Stimulated activated CD4-positive, alpha-beta T cell treated with anti-CD3 and anti-CD28 coated beads, Interleukin-15, amount 100 ng/mL, for 24 hours (primary cell): ENCODE measurements at places on chromosomes 6 and 20.
A peak's percentile ranks its signal among the peaks of the same experiment; 100 is the strongest.

DNA sequence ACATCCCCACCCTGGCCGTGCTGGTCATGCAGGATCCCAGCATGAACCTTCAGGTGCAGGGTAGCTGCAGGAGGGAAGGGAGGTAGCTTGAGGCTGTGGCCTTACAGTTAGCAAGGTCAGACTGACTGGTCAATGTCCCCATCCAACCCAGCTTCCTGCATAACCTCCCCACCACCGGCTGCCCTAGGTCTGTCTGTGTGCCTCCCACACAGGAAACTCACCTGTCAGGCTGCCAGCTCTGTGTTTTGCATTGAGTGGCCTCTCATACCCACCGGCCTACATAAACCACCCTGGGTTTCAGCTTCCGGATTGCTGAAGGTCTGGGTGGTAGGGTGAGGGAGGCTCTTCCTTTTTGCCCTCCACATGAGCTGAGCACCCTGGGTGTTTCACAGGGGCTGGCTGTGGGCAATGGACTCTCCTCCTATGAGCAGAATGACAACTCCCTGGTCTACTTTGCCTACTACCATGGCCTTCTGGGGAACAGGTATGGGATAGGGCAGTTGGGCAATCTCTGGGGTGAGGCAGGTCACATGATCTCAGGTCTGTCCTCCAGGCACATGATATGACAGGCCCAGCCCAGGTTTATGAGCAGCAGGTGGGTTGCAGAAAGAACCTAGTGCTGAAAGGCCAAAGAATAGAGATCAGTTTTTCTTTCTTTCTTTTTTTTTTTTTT lies 1.8 kb downstream of the CTSA start:
- DNase-seq = peak; percentile 32

GRCh38 chr20:1010659-1011058 lies 8.5 kb upstream of the RSPO4 start:
- no peak for DNase-seq

GRCh38 chr20:11305406-11305805 lies 612.3 kb upstream of the BTBD3 start:
- DNase-seq = no peak

DNA sequence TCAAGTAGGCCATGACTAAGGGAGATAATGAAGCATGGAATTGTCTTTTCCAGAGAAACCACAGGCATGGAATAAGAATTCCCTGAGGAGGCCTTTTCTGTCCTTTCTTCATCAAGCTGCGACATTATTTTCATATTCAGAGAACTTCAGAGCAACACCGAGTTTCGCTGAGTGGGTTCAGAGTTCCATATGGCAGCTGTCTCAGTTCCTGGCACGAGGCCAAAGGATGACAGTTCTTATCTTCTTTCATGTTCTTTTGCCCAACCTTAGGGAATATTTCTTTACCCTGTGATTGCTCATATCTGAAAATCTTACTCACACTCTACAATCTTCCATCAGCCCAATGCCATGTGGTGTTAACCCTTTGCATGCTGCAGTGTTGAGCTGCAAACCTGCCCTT lies 135.3 kb upstream of the BMP2 start:
- no peak for DNase-seq

DNA sequence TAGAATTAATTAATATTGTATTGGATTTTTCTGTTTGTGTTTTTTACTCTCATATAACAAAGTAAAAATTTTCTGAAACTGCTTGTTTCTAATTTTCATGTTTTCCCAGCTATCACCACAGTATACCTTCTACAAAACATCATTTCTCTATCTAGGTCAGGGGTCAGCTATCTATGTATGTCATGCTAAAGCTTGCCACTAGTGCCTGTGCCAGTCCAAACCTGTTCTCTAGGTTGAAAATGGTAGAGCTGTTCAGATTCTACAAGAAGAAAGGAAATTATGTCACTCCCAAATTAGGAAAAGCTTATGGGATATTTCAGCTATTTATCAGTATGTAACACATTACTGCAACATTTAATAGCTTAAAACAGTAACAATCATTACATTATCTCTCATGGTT lies 5.8 kb upstream of the ME1 start:
- DNase-seq = no peak

GRCh38 chr20:9609887-9610502 lies 95.6 kb downstream of the LAMP5 start:
- DNase-seq = peak; percentile 61

DNA sequence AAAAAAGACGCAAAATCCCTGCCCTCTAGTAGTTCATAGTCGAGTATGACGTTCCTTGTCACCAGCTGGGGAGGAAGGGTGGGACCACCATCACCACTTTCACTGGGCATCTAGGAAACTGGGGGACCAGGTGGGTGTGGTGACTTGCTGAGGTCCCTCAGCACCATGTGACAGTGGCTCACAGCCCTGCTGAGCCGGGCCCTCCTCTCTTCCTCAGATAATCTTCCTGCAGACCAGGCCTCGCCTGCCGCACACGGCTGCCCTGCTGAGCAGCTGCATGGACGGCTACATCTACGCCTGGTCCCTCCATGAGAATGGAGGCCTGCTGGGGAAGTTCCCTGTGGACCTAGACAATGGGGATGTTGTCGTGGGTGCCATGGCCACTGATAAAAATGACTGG lies 71.5 kb downstream of the EFCAB8 start:
- DNase-seq = no peak

- peak; percentile 12 for DNase-seq
Measured at GRCh38 chr6:13526727-13527670, 39.6 kb upstream of the GFOD1 start.

DNA sequence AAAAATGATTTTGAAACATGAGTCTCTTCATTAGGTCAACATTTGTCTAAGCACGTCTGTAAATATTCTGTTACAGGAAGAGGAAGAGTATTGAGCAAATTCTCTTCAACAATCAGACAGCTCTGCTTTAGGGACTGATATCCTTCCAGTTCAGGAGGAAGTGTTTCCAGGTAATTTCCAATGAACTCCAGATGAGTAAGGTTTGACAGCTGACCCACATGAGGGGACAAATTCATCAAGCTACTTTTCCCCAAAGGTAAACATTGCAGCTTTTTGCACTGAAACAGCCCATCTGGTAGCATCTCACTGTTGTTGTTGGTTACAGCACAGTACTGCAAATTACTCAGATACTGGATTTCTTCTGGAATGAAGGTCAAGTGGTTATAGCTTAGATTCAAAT lies 18.1 kb downstream of the ENPP1 start:
- no peak for DNase-seq

DNA sequence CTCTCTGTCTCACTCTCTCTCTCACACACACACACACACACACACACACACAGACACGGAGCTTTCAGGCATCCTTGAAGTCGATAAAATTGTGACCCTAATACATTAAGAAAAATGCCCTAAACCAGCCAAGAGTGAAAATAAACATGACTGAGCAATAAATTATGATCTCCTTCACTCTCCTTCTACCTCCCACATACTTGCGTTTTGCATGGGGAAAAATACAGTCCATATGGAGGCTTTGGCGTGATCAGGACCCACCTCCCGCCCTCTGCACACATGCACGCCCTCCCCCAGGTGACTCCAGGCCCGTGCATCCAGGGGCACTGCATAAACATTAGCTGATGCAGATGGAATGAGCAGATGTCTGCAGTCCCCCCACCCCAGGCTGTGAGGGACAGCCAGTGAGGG lies 114.2 kb upstream of the JARID2 start:
- no peak for DNase-seq

GRCh38 chr6:3793545-3793944 lies 42.0 kb upstream of the PXDC1 start:
- no peak for DNase-seq

DNA sequence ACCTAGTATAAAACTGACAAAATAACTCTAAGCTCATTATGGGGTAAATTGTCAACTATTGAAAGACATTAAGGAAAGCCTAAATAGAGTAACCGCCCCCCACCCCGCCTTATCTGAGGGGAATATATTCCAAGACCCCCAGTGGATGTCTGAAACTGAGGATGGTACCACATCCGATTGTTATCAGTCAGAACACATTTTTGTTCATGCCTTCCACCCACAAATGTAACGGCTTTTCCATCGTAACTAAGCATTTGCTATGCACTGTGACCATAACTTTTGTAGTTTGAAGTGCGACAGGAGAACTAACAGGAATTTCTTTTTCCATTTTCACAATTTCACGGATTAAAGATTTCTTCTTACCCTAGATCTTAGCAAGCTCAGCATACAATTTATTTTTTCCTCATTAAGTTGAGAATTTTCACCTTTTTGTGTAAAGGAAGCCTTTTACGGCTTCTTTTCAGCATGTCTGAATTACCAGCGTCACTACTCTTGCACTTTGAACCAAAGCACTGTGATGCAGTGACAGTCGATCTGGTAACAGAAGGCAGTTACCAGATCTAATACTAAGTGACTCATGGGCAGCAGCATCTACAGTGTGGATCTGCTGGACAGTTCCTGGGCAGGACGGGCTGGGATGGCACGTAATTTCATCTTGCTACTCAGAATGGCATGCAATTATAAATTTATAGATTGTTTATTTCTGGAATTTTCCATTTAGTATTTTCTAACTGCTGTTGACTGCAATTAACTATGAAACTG lies 11.8 kb downstream of the CFAP61 start:
- no peak for DNase-seq

GRCh38 chr20:39356908-39357307 lies 394.8 kb downstream of the DHX35 start:
- no peak for DNase-seq

DNA sequence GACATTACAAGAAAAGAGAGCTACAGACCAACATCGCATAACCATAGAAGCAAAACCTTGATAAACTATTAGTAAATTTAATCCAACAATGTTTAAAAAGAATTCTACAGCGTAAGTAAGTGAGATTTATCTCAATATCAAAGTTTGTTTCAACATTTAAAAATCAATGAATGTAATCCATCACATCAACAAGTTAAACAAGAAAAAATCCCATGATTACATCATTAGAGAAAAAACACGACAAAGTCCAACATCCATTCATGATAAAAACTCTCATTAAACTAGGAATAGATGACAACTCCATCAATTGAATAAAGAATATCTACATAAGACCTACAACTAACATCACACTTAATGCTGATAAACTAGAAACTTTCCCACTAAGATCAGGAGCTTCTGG lies 239.0 kb upstream of the GGTLC1 start:
- no peak for DNase-seq
